ENCODE measurements at places on chromosomes 1 and 21.

- DNase-seq, result peak; percentile 29
These were observed 7.0 kb downstream of the ATP13A2 start for GRCh38 chr1:17004466-17005364.

DNA sequence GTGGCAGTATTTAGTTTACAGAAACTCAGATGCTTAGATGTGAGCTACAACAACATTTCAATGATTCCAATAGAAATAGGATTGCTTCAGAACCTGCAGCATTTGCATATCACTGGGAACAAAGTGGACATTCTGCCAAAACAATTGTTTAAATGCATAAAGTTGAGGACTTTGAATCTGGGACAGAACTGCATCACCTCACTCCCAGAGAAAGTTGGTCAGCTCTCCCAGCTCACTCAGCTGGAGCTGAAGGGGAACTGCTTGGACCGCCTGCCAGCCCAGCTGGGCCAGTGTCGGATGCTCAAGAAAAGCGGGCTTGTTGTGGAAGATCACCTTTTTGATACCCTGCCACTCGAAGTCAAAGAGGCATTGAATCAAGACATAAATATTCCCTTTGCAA is 59.7 kb upstream of the ZNF326 start:
- no peak for DNase-seq

DNA sequence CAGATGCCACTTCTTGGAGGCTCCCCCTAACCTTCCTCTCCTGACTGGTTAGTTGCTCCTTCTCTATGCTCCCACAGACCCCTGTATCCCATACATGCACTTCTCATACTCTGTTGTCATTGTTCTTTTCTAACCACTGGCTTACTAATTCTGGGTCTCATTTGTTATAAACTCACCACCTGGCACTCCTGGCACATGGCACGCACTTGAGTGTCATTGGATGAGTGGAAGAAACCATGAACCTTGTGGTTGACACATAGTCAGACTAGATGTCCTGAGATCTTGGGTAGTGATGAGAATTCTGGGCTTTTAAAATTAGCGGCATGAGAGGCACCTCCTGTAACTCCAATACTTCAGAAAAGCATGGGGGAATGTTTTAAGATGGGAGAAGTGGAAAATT is 49.3 kb downstream of the TRIM62 start:
- DNase-seq, result no peak

- peak; percentile 94 for DNase-seq
These were observed 37.3 kb upstream of the ASB17 start for GRCh38 chr1:75969550-75969949.

GRCh38 chr1:48230236-48230635 is 7.7 kb downstream of the SLC5A9 start:
- no peak for DNase-seq

GRCh38 chr21:17690078-17690494 is 77.4 kb upstream of the BTG3 start:
- DNase-seq, result no peak

DNA sequence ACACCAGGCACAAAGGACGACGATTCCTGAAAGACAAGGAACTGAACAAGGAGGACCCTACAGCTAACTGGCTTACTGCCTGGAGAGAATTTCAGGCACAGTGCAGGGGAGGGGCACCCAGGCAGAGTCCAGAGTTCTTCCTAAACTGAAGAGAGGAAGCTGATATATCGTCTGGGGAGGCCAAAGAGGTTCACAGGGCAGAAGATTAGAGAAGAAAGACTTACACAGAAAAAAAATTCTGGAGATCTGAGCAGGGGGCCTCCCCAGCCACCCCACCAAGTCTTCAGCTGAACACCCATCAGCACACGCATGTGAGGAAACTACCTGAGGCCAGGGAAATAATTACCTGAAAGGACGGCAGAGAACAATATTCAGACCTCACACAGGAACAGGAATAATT is 24.6 kb downstream of the SORT1 start:
- DNase-seq, result no peak

DNA sequence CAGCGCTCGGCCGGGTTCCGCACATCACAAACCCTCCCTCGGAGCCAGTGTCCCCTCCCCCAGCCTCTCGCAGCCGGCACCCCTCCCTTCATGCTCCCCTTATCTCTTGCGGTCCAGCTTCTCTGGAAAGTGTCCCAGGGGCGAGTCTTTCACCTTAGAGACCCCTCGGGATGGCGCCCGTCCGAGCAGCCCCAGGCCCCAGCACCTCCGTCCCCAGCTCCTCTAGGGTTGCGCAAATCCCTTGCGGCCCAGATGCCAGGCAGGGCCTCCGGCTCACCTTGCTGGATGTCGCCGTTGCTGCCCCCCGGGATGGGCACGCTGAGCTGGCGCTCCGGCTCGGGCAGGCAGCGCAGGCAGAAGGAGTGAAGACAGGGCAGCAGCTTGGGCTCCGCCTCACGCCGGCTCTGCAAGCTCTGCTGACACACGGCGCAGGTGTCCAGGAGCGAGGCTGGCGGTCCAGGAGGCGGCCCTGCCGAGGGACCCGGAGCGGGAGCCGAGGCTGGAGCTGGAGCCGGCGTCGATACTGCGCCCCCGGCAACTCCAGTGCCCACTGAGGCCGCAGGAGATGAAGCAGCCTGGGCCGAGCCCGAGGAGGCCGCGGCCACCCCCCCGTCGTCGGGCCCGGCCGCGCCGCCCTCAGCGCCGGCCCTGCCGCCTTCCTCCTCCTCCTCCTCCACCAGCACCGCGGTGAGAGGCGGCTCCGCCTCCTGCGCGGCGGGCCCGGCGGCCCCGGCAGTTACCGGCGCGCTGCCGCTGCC is 550 bp downstream of the TRIM33 start:
- DNase-seq, result peak; percentile 59

DNA sequence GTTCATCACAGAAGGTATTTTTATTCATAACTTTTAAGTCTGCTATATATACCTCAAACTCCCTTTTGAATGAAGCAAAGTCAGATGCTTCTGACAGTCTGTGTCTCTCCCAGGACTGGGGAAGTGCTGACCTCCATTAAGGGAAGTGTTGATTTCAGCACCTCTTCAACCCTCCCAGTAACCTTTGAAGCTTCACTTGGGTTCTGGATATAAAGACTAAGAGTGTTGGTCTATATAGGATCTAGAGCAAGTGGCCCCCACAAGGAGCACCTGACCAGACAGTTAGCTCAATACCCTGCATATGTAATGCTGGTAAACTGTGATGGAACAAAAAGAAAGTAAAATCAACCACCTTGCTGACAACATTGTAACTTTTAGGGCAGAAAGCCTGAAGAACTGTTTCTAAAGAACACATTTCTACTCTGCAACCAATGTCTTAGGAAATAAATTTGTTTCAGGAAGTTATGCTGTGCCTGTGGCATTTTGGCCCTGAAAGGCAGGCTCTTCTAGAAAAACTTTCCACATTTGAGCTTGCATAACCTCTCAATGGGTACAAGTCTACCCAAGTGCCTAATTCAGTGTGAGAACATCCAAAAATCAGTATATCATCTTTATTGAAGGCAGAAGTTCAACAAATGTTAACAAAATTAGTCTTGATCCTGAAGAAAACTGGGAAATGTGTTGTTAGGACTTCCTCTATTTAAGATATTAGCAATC is 865 bp upstream of the PTPN22 start:
- DNase-seq, result no peak
